ENCODE measurements at places on chromosomes 7 and 10.
A peak's percentile ranks its signal among the peaks of the same experiment; 100 is the strongest.

DNA sequence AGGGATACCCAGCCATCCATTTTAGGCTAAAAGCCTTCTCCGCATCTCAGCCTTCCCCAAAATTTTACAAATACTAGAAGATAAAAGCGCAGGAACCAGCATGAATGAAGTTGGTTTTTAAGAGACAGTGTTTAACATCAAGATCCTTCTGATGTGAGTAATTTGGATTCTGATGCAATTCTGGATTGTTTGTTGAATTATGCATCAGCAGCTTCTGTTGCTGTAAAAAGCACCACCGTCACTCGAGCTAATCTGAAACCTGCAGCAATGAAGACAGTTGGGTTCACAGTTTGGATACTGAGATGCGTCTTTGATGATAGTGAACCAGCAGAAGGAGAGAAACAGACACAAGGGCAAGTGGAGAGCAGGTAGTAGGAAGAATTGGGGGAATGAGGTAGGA is 179.2 kb downstream of the PLXNA4 start:
- DNase-seq = no peak

DNA sequence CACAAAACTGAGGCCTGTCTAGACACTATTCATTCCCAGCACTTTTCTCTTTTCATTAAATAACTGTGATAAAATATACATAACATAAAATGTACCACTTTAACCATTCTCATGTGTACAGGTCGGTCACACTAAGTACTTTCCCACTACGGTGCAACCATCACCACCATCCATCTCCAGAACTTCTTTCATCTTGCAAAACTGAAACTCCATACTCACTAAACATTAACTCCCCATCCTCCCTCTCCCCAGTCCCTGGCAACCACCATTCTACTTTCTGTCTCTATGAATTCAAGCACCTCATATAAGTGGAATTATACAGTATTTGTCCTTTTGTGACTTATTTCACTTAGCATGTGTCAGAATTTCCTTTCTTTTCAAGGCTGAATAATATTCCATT is 53.0 kb downstream of the ARHGAP12 start:
- no peak for DNase-seq

DNA sequence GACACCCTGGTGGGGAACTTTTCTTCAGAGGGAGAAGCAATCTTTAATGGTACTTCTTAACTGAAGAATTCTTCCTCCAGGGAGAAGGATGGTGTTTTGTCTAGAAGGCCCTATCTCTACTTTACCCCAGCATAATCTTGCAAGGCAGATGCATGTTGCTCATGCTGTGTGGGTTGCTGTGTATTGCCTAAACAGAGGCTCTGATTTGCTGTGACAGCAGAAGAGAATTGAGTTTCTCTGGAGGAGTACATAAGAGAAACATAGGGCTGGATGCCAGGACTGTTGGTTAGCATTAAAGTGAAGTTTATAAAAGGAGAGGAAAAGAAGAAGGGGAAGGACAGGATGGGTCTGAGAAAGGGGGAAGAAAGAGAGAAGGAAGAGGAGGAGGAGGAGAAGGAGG is 248.1 kb upstream of the HPS1 start:
- DNase-seq = no peak

DNA sequence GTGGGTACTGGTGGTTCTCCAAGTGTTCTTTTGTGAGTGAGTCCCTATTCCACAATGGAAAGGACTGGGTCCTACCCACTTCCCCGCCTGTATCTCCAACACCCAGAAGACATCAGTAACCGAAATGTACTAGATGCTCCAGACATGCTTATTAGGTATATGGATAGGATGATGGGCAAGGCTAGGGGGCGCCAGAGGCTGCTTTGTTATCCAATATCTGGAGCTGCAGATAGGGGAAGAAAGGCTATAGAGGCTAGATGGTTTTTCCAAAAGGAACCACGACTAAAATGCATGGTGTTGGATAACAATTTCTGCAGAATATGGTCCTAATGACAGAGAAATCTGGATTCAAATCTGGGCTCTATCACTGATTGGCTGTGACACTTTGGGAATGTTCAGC is 56.2 kb upstream of the TM9SF3 start:
- DNase-seq = no peak

DNA sequence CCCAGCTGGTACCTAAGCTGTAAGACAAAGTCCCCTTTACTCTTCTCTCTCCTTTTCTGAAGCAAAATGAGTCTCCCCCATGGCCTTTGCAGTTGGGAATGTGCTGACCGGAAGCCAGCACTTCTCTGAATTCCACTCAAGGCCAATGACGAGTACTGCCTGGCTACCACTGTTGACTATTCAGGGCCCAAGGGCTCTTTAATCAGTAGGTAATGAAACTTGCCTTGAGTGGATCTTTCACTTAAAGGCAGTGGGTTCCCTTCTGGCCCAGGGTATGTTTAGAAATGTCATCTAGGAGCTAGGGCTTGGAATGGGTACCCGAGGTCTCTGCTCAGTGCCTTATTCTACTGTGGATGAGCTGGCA is 197.1 kb downstream of the BBS9 start:
- no peak for DNase-seq

- DNase-seq = no peak
These were observed 16.4 kb downstream of the STAMBPL1 start for GRCh38 chr10:88896372-88896993.

- no peak for DNase-seq
These were observed 193.0 kb upstream of the CELF2 start for GRCh38 chr10:10824591-10825148.

DNA sequence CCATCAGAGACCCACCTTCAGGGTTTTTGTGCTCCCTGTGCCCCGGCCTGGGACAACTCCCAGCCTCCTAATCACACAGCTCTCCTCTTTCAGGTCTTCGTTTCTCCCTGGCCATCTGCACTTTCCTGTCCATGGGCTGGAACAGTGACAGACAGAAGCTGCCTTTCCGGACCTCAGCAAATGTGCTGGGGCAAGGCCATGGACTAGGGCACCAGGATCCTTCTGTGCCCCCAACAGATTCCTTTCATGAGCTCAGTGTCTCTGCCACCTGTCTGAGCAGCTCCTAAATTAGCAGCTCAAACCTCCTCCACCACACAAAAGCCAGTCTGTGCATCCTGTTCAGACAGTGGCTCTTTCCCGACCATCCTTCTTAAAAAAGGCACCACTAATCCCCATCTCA is 41.9 kb upstream of the FRMD4A start:
- no peak for DNase-seq

GRCh38 chr10:132541129-132541528 is 3.5 kb downstream of the INPP5A start:
- no peak for DNase-seq

DNA sequence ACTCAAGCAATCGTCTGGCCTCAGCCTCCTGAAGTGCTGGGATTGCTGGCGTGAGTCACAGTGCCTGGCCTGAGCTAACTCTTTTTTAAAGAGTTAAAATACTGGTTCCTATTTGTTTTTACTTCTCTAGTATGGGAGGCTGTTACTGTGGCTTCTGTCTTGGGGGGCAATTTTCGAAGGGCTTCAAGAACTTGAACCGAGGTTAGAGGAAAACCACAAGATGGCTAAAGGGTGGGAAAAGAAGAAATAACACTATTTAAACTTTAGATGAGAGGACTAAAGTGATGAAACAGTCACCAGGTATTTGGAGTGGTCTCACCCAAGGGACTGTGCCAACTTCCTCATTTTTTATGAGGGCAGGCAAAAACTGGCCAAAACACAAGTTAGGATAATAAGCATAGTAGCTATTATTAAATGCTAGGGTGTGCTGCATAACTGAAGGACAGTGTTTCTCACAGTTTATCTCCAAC is 17.8 kb downstream of the MET start:
- no peak for DNase-seq

- no peak for DNase-seq
These were observed 153.0 kb downstream of the WNT2 start for GRCh38 chr7:117169907-117170306.

DNA sequence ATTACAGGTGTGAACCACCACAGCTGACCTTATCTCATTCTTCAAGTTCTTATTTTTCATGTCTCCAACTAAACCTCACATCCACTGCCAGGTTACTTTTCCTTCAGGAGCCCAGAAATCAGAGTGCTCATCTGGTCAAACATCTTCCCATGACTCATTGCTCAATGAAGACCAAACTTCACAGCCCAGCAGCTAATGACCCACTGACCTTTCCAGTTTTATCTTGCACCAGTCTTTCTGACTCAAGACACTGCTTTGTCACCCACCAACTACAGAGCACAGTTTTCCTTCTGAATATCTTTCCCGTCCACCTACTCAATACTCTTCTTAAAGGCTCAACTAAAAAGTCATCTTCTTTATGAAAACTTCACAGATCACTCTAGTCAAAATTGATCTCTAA is 245.1 kb downstream of the CHCHD3 start:
- no peak for DNase-seq

DNA sequence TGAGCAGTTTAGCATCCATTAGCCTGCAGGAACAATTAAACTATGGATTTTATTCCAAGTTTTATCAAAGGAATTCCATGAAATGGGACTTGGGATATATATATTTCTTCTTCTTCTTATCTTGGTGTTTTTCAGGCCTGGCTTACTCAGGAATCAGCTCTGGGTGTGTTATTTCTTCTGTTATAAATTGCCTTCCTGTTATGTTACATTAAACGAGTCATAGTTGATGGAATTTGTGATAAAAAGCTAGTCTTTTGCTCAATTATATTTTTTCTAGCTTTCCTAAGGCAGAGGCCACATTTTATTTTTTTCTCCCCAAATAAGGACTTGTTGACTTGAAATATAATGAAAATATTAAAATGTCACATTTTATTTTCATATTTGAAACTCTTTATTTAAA is 141.3 kb downstream of the EPC1 start:
- DNase-seq = no peak

DNA sequence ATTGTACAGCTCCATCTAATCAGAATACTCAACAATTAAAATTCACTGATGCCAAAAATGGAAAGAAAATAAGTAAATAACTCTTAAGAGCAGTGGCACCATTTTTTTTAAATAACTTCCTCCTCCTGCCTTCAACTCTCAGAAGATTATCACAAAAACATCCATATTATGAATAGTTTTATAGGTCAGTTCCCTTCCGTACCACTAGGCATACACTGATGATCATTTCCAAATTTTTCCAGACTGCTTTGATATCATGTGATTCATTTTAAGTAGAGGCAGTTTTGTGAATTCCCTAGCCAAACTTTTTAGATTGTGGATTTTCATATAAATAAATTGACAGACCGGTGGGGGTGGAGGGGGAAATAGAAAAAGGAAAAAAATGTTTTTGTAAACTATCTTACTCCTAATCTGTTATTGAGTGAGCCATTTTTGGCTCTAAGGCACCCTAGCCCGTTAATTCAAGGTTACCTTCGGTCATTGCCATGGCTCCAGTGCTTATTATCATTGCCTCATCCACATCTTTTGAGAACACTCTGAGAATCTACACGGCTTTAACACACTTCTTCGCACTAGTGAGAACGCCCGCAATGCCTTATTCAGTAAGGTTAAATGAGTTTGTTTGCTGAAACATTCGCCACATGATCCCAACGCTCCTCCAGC is 1.0 kb downstream of the FAM107B start:
- no peak for DNase-seq

DNA sequence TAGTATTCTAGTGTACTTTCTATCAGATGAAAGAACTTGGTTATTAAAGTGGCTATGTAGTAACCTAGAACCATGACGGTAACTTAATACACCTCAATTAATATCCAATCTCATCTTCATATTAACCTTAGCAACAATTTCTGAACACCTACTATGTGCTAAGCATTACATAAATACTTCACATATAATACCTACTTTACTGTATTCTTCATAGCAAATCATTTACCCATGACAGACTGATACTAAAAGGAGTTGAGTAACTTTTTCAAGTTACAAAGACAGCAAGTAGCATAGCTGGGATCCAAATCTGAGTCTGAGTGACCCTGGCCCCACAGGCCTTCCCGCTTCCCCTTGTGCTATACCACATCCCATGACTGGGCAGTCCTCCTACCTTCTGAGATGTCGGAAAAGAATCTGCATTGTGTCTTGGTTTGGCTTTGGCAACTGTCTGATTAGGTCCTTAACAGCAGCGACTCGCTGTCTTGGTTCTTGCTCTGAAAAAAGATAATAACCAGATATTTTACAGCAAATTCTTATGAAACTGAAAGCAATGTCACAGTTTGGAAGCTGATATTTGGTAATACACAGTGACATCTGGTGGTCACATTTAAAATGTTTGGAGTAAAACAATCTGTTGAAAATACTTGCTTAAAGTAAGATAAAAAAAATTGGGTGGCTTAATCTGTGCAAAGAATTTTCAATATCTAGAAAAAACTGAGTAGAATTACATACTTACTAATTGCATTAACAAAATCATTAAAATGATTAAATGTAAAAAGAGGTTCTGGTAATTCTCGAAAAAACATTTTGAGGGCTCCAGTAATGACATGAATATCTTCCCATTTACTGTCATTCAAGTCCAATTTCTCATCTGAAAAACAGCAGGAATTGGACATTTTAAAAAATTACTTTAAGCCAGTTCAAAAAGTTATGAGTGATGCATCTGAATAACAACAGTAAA is 120.1 kb downstream of the ARHGAP12 start:
- DNase-seq = no peak

DNA sequence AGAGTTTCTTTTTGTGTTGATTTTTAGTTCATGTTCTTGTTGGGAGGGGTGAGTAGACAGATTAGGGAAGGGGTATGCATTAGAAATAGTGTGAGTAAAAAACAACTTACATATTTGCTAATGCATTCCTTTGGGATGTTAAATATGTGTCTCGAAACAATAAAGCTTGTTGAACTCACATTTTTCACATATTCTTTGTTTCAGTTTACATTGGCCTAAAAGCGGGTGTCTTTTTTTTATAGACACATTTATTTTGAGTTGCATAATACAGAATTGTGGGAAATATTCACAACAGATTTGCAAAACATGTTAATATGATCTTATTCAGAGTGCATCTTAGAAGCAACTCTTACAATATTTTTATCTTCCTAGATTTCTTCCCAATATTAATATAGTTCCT is 337.5 kb upstream of the CNTNAP2 start:
- no peak for DNase-seq

DNA sequence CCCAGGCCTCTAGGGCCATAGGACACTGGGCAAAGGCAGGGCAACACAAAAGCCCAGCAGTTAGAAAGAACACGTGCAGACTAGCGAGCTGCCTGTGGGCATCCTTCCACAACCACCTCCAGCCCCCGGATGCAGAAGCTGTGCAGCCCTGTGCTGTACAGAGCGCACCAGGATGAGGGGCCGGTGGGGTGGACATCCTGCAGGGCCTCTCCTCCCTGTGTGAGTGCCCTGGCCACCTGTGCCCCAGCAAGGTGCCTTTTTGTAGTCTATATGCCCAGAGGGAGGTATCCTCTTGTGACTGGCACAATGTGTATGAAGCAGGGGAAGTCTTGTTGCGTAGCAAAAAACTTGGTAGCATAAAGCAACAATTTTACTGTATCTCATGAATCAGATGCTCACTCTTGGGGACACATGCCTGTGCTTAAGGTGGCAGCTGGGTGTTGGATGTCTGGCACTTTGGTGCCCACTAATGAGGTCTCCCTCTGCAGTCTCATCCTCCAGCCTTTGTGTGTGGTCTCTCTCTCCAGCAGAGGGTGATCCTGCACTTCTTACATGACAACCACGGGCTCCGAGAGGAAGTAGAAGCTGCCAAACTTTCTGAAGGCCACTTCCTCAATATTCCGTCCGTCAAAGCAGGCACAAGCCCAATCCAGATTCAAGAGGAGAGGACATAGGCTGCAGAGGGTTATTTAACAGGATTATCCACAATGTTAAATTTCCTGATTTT is 8.7 kb downstream of the NCAPG2 start:
- DNase-seq = peak; percentile 30

GRCh38 chr10:113554214-113554613 is 1.4 kb downstream of the HABP2 start:
- DNase-seq = no peak
